ENCODE measurements at places on chromosomes 5 and 9.

DNA sequence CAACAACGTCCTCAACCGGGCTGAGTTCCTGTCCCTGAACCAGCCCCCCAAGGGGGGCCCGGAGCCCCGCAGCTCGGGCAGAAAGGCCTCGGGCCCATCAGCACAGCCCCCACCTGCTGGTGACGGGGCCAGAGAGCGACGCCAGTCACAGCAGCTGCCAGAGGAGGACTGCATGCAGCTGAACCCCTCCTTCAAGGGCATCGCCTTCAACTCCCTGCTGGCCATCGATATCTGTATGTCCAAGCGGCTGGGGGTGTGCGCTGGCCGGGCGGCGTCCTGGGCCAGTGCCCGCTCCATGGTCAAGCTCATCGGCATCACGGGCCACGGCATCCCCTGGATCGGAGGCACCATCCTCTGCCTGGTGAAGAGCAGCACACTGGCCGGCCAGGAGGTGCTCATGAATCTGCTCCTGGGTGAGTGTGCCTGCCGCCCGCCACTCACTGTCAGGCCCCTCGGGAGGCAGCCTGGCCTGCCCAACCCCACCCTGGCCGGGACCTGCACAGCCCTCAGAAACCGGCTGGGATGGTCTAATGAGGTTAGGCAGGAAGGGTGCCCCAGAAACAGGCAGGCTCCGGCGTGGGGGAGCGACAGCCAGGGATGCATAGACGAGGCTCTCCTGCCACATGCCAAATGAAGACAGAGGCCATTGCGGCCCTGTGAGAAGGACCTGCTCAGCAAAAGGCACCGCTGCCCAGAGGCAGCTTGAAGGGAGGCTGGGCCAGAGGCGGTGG, 678 bp downstream of the PLPP7 start:
- no peak for DNase-seq

GRCh38 chr9:80294318-80294717, 722.6 kb downstream of the TLE4 start:
- DNase-seq = no peak

- DNase-seq = no peak
Measured at GRCh38 chr5:150665044-150665443, 4.0 kb downstream of the MYOZ3 start.

DNA sequence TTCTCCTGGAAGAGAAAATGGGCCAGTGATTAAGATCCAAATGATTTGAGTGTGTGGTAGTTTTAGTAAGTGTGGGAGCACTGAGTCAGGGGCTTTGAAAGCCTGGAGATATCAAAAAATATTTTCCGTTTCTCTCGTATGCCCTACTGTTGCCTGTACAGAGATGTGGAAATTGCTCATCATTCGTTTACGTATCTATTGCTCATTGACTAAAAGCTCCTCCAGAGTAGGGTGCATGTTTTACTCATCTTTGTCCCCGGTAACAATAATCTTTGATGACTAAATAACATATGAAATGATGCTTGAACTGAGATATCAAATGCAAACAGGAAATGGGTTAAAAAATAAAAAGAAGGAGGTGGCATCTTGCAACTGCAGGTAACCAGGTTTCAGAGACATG, 114.2 kb upstream of the FST start:
- no peak for DNase-seq

- DNase-seq = no peak
Measured at GRCh38 chr5:160315968-160316367, 3.6 kb upstream of the CCNJL start.
